AG10803 (cell line): ENCODE measurements at places on chromosomes 7 and 10.

DNA sequence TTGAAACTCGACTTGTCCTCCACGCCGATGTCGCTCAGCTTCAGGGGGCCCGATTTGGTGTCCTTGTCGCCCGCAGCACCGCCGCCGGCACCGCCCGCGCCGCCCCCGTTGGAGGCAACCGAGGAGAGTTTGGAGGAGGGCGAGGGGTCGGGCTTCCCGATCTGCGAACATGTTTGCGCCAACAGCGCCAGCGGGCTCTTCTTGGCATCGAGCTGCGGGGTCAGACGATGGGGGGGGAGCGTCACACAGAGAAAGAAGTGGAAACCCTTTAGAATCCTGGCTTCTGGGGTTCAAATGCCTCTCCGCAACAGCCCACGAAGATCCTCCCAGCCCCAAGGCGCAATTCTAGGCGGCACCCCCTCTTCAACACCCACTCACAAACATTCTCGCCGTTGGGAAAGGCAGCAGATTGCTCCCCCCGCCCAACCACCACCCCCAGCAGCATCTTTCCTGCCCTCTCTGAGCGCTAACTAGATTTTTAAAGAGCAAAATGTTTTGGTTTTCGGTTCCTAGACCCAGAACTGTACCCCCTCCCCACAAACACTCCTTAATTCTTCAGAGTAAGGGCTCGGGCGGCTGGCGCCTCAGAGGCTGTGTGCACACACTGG lies 1.3 kb downstream of the ZNF503 start:
- peak; percentile 33 for DNase-seq

DNA sequence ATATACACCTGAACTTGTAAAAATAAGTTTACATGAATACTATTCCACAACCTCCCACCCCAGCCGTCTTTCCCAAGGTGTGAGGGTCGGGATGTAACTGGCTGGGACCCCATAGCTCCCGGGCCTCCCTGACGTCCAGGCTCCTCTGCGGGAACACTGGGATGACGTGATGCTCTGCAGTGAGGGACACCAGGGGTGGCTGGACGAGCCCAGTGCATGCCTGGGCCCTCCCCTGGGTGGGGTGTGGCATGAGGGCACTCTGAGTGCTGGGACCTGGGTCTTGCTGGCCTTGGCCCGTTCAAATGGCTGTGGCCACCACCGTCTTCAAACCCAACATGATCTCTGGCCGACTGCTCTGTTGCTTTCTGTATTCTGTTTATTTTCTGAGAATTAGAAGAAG lies 182.4 kb downstream of the DNAJB6 start:
- DNase-seq, result no peak

- DNase-seq, result no peak
Measured at GRCh38 chr10:100612601-100613595, 77.2 kb downstream of the HIF1AN start.

DNA sequence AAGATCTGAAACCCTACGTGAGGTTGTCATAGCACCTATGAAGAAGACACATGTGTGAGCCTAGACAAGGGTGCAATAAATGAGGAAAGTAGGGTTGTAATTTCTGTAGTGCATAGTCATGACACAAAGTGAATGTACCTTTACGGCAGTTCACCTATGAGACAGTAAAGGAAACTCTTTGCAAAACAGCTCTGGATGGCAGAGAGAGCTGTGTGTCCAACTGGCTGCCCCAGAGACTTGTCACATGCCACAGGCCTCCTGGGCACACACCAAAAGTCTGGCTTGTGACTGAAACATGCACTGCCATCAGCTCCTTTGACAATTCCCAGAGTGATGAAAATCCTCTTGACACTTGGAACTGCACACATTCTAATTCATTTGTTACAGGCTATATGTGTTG lies 90.7 kb upstream of the NAMPT start:
- no peak for DNase-seq

DNA sequence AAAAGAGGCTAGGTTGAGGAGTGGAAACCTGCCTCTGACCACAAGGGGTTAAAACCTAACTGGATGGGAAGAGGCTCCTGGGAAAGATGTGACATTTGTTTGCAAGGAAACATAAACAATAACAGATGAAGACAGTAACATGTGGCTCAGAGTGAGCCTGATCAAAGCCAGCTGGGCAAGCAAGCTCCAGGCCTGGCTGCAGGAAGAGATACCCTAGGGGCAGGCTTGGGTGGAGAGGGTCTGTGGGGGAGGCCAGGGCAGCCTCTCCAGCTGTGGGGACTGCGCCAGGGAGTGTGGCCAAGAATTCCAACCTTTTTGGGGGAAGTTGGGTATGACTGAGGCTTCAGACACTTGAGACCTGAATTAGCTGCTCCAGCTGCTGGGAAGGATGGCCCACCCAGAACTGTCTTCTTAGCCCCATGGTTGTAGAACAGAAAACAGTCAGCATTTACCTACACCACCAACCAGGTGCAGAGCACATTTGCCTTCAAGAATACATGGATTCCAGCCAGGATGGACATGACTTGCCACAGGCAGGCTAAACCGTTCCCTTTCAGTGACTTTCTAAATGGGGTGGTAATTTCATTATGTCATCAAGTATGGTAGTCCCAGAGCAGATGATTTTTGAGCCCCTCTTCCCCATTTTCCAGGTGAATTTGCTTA lies 10.4 kb upstream of the FAM170B start:
- DNase-seq, result peak; percentile 83

DNA sequence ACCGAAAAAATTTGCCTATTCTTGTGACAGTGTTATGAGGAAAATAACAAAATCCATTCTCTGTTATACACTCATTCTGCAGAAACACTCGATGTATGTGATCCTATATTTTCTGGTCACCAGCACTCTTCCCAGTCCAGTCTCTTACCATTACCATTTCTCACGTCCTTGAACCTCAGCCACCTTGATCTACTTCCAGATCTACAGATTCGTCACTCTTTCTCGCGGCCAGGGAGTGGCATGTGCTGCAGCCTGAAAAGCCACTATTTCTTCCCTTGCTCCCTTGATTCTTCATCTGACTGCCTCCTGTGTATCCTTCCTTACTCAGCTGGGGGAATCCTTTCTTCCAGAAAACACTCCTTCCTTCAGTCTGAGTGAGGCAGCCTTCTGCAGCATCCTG lies 14.1 kb upstream of the TAF3 start:
- no peak for DNase-seq

DNA sequence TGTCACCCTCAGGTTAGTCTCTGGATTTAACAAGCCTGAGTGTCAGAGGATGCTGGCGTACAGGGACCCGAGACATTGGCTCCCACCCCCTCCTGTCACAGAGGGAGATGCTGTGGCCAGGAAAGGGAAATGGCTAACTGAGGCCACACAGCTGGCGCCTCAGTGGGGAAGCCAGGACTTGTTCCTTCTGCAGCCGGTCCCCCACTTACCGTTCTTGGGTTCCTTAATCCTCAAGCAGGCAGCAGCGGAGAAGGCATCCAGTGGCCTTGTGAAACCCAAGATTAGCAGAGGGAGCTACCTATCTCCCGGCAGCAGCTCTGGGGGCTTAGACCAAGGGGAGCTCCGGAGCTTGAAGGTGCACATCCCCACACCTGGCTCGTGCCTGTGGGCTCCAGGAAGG lies 65.4 kb downstream of the NEURL1 start:
- no peak for DNase-seq

DNA sequence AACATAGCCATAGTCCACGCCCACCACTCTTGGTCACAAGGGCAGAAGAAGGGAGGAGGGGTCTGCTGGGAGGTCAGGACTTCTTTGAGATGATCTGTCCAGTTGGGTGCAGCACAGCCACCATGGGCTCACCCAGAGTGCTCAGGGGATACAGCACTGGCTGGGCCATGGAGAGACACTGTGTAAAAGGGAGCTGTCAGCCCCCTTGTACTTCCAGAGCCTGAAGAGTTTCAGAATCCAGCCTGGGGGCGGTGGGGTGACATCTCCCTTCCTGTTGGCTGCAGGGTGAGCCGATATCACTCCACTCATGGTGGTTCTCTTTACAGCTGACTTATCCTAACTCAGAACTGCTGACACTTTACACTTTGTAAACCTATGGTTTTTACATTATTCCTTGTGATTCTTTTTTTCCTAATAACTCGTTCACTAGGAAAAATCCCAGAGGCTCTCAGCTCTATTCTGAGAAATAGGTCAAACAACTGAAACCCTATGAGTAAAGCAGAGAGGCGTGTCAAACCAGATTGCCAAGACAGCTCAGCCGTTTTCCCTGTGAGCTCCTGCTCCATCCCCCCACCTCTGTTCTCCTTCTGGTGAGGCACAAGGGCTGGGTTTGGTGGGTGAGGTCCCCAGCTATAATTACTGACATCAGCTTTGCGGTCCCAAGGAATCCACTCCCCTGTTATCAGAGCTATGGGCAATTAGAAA lies 3.2 kb upstream of the MRPS24 start:
- peak; percentile 73 for DNase-seq

DNA sequence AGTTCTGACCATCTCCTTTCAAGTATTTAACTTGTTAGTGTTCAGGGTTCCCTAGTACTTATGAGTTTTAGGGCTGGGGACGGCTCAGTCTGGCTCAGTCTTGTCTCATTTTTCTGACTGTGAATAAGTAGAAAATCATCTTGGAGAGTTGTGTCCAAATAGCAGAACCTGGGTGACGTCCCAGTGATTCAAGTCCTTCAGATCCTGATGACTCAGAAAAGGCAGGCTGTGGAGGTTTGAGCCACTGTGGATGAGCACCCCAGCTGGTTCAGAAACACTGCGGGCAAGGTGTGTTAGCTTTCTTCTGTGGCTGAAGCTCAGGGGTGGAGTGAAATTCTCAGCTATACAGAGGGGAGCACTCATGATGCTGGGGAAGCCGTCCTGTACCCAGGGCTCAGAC lies 154.4 kb upstream of the NPY start:
- DNase-seq, result peak; percentile 49

DNA sequence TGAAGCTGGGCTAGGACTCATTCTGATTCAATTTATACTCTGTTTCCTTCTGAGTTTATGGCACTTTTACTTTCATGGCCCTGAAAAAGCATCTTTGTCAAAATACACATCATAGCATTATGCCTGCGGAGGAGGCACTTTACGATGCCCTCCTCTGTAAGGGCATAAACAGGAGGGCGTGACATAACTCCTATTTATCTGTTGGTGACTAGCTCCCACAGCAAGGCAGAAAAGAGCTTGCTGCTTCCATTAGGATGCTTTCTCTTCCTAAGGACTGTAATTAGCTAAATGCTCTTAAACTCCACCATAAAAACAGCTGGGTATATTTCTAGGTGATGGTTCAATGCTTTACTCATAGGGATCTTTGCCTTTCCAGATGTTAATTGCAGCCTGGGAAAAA lies 315.2 kb upstream of the GHITM start:
- DNase-seq, result no peak

- DNase-seq, result no peak
Measured at GRCh38 chr7:84060760-84061261, 133.8 kb downstream of the SEMA3A start.

- no peak for DNase-seq
Measured at GRCh38 chr10:87921931-87922688, 58.7 kb downstream of the PTEN start.

GRCh38 chr10:71423250-71423649 lies 26.5 kb downstream of the CDH23 start:
- no peak for DNase-seq

DNA sequence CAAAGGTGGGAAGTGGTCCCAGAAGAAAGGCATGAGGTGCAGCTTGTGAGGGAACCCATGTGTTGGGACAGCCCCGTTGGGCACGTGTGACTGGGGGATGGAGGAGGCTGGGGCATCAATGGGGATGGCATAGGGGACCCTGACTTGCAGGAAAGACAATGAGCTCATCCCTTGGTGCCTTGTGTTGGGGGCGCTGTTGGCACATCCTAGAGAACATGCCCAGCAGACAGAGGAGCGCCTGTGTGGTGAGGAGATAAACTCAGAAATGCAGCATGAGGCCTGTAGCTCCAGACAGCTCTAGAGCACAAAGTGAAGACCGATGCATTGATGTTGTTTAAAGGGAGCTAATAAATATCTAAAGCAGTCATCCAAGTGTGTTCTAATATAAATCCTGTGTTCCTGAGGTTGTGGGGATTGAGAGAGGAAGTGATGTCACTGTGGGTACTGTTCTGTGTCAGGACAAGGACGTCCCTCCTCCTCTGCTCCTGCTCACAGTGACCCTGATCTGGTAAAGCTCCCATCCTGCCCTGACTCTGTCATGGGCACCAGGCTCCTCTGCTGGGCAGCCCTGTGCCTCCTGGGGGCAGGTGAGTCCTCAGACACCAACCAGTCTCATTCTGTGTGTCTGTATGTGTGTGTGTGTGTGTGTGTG lies 126.1 kb upstream of the PRSS58 start:
- DNase-seq, result no peak

DNA sequence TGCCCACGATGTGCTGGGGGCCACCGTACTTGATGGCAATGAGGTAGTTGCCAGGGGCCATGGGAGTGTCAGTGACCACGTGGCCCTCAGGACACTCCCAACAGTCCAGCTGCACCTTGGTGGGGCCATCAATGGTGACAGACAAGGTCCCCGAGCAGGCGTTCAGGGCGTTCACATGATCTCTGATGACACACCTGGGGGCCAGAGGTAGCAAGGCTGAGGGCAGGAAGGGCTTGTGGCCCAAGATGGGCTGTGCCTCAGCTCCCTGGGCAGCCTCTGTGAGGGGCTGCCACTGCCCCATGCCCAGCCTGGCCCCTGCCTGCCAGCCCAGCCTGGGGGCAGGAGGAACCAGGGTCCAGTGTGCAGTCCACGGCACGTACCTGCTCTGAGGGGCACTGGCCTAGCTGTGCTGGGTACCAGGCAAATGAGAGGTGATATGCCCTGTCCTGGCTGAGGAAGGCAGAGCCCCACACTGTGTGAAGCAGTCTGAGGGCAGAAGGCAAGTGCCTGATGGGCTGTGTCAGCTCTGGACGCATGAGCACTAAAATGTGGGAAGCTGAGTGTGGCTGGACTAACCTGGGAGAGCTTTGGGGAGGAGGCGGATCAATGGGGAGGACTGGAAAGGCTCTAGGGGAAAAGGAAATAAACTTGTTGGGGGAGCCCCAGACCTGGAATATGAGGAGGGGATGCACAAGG lies 3.5 kb upstream of the KCP start:
- DNase-seq, result no peak

DNA sequence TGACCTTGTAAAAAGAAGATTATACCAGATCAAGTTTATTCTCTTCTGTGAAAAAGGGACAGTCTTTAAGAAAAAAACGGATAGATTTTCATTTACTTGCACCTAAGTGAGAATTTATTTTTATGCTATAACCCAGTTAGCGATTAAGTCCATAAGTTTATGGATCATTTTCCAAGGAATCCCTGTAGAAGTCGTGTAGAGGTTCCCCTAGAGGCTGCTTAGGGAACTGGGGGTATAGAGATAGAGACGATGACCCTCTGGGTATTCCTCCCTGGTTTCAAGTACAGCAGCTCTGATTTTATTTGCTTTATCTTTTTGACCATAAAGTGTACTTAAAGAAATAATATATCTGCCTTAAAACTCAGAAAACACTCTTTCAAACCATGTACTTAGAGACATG lies 648.4 kb upstream of the LRRTM3 start:
- no peak for DNase-seq

GRCh38 chr7:3974329-3974728 lies 673.3 kb downstream of the SDK1 start:
- DNase-seq, result no peak
